Tibial nerve (tissue), 4 donors: ENCODE measurements at places on chromosomes 16 and 17. TPM values are rescaled to one million over a fixed set of nuclear protein-coding genes. Genes with fewer than 3 reads are reported as not detected.
A peak's percentile ranks its signal among the peaks of the same experiment; 100 is the strongest.

DNA sequence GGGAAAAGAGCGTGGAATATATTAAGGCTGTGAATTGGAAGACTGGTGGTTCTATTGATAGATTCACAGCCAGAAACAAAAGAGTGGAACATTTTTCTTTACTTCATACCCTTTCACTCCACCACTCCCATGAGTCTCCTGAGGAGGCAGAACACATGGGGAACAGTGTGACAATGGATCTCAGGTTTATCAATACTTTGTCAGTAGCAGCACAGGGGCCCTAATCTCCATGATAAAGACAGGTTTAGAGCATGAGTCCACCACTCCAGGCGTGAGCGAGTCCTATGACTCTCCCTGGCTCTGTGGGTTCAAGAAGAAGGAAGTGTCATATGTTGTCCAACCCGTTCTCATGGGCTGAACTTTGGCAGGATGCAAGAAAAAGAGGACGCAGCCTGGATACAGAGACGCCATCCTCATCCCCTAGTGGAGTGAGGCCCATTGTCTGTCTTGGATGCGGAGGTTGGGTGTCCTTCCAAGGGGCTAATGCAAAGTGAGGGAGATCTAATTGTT lies 361.2 kb downstream of the TMEM114 start:
- H3K4me1 ChIP-seq: no peaks in the 10 kb centered on the region
- no peak overlapping the region for H3K4me3 ChIP-seq
- DNase-seq: no peak
- no peaks in the 10 kb centered on the region for H3K27me3 ChIP-seq
- no peak overlapping the region for H3K27ac ChIP-seq
- H3K36me3 ChIP-seq: no peaks in the 10 kb centered on the region

The CTRB2 gene
- total RNA-seq: 11.1 TPM

The SEPTIN1 gene
- 1.4 TPM for total RNA-seq

- no peaks in the 10 kb centered on the region for H3K27me3 ChIP-seq
- H3K36me3 ChIP-seq: no peaks in the 10 kb centered on the region
Observed at GRCh38 chr17:33816842-33817617, 438.1 kb upstream of the CCL2 start.

DNA sequence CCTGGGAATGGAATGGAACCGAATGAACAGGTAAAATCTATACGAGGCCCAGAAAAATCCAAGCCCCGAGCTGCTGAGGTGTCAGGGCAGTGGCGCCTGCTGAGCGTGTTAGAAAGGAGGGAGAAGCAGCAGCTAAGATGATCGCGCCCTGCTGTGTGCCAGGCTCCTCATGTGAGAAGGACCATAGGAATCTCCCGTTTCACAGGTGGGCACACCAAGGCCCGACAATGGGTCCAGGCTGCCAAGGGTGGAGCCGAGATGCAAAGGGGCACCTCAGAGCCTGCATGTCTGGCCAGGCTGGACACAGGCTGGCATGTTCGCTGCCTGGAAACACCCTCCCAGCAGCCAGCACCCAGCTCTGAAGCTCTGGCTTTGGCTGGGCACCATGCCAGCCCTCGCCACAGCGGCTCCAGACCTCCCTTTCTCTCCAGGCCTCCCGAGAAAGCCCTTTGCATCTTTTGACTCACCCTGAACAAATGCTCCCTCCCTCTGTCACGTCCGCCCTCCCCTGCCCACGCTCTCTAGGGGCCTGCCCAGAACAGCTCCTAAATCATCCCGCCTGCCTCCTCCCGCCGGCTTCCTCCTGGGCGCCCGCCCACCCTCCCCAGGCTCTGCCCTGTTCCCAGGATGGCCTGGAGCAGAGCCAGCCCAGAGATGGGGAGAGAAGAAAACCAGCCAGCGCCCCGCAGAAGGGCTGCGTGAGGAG lies 217.8 kb upstream of the GSE1 start:
- H3K27me3 ChIP-seq: no peaks in the 10 kb centered on the region
- H3K4me1 ChIP-seq: no peaks in the 10 kb centered on the region
- H3K27ac ChIP-seq: peak overlapping the region; percentile 83
- no peak overlapping the region for H3K4me3 ChIP-seq
- peak; percentile 41 for DNase-seq

- no peak overlapping the region for H3K27ac ChIP-seq
- no peak for DNase-seq
- H3K27me3 ChIP-seq: no peaks in the 10 kb centered on the region
Observed at GRCh38 chr17:35726953-35727460, 4.4 kb upstream of the RASL10B start.

- no peak overlapping the region for H3K27ac ChIP-seq
- no peaks in the 10 kb centered on the region for H3K27me3 ChIP-seq
- H3K4me1 ChIP-seq: no peaks in the 10 kb centered on the region
- no peak overlapping the region for H3K4me3 ChIP-seq
- no peak for DNase-seq
Observed at GRCh38 chr16:3478242-3478925, 16.9 kb downstream of the C16orf90 start.

- no peak overlapping the region for H3K27ac ChIP-seq
- no peak for DNase-seq
- H3K4me1 ChIP-seq: no peaks in the 10 kb centered on the region
- H3K4me3 ChIP-seq: no peak overlapping the region
Observed at GRCh38 chr16:7182510-7183109, 150.0 kb upstream of the RBFOX1 start.

The SOST gene
- not detected for total RNA-seq

The KIF18B gene
- 0.66 TPM for total RNA-seq

GRCh38 chr16:71840052-71840451 lies 5.7 kb upstream of the ATXN1L start:
- no peaks in the 10 kb centered on the region for H3K27me3 ChIP-seq
- H3K27ac ChIP-seq: no peak overlapping the region

The PDIA2 gene
- total RNA-seq: 3.3 TPM

The EMP2 gene
- total RNA-seq: 64.1 TPM

The PIPOX gene
- total RNA-seq: 0.60 TPM

DNA sequence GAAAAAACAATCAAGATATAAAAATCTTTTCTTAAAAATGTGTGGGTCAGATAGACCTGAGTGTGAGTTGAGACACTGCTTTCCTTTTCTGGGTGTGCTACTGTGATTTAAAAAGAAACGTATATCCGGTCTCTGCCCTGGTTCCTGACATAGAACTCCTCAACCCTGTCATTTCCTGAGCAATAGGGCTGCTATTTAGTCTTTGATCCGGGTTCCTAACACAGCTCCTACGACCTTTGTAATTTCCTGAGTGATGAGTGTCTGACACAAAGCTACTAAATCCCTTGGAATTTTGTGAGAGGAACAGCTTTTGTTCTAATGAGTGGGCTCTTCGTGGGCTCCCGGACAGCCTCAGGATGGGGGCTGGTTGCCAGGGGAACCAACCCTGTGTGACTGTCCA lies 93.9 kb upstream of the FA2H start:
- no peak for DNase-seq
- no peaks in the 10 kb centered on the region for H3K27me3 ChIP-seq
- no peaks in the 10 kb centered on the region for H3K36me3 ChIP-seq
- no peaks in the 10 kb centered on the region for H3K4me1 ChIP-seq
- no peak overlapping the region for H3K27ac ChIP-seq

The SMTNL2 gene
- 1.5 TPM for total RNA-seq

GRCh38 chr17:77320044-77320440 lies 179.3 kb downstream of the SEC14L1 start:
- H3K4me3 ChIP-seq: peak overlapping the region; percentile 38
- H3K27ac ChIP-seq: peak overlapping the region; percentile 86
- H3K4me1 ChIP-seq: peaks cover 52% of the 10 kb centered on the region
- DNase-seq: peak; percentile 56
- H3K27me3 ChIP-seq: no peaks in the 10 kb centered on the region

DNA sequence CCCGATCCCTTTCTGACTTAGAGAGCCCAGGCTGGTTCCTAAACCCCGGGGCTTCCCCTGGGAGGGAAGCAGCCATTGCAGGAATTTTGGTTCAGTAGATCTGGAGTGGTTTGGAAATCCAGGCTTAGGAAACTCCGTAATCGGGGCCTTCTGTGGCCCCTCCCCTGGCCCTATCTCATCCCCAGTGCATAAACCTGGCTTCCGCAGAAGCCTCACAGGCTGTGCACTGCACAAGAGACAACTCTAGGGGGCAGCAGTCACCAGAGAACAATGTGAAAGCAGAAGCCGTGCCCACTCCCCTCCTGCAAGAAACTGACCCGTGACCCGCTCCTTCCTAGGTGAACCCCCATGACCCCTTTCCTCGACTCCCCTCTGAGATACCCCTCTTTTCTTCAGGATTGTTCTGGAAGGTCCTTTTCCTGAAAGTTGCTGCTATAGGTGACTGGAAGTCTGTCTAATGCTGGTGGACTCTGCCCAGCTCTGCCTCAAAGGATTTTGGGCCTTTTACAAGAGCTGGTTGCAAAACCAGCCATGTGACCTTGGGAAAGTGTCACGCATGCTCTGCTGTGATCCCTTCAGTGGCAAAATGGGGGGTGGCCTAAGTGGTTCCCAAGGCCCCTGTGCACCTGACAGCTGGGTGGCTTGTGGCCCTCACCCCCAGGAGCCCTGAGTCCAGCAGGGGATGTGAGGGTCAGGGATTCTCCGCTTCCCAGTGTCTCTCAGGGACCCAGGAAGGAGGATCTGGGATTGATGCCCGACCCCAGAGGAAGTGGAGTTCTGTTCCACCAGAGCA lies 14.4 kb downstream of the GUCY2D start:
- H3K27ac ChIP-seq: peak overlapping the region; percentile 19
- peak; percentile 54 for DNase-seq
- peaks cover 15% of the 10 kb centered on the region for H3K4me1 ChIP-seq
- no peaks in the 10 kb centered on the region for H3K27me3 ChIP-seq
- H3K4me3 ChIP-seq: peak overlapping the region; percentile 46
- no peaks in the 10 kb centered on the region for H3K36me3 ChIP-seq

DNA sequence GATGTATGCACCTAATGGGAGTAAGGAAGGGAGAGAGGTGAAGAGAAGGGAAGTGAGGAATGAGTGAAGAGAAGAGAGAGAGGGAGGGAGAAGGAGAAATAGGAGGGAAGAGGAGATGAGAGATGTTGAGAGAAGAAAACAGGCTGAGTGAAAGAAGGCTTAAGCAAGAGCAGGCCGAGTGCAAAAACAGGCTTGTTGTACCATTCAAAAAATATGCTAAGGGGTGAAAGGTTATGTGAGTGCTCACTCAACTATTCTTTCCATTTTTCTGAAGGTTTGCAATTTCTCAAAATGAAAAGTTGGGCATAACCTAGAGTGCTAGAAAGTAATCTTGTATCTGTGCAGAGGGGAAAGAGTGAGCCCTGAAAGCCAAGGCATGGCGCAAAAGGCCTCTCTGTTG lies 22.9 kb downstream of the RPGRIP1L start:
- H3K4me3 ChIP-seq: no peak overlapping the region
- DNase-seq: no peak
- H3K27me3 ChIP-seq: no peaks in the 10 kb centered on the region
- no peaks in the 10 kb centered on the region for H3K4me1 ChIP-seq
- H3K27ac ChIP-seq: no peak overlapping the region

The KCNH4 gene
- not detected for total RNA-seq

DNA sequence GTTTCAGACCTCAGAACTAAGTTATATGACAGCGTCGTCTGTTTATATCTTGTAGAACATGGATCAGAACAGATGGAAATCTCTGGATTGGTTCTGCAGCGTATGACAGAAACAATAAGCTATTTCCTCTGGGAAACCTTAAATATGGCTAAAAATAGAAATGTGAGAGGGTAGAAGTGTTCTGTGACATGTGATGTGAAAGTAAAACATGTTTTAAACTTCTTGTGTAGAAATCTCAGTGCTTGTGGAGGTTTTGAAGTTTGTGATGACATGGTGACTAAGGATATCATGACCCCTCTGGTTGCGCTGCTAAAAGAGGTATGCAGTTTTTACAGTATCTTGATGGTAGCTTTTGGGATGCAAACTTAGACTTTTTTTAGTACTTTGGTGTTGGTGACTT lies 2.8 kb downstream of the HEATR3 start:
- H3K27me3 ChIP-seq: no peaks in the 10 kb centered on the region
- H3K4me3 ChIP-seq: no peak overlapping the region
- DNase-seq: no peak
- no peak overlapping the region for H3K27ac ChIP-seq
- peaks cover 19% of the 10 kb centered on the region for H3K4me1 ChIP-seq
- H3K36me3 ChIP-seq: no peaks in the 10 kb centered on the region

DNA sequence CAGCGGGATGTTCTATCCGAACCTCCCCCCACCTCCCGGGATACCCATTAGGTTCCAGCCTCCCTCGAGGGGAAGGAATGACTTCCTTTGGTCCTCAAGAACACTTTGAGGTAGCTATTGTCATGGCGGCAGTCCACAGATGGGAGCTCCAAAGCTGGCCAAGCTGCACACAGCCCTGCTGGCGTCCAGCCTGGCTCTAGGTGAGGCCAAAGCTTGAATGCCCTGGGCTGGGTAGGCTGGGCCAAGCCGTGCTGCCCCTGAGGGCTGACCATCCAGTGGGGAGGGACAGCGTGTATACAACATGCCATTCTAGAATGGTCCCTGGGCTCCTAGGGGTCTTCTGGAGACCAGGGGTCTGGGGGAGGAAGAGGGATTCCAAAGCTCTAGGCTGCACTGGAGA lies 43.5 kb downstream of the PEMT start:
- no peaks in the 10 kb centered on the region for H3K27me3 ChIP-seq
- no peak for DNase-seq
- no peak overlapping the region for H3K4me3 ChIP-seq
- H3K36me3 ChIP-seq: peaks cover 2% of the 10 kb centered on the region
- H3K4me1 ChIP-seq: peaks cover 20% of the 10 kb centered on the region

DNA sequence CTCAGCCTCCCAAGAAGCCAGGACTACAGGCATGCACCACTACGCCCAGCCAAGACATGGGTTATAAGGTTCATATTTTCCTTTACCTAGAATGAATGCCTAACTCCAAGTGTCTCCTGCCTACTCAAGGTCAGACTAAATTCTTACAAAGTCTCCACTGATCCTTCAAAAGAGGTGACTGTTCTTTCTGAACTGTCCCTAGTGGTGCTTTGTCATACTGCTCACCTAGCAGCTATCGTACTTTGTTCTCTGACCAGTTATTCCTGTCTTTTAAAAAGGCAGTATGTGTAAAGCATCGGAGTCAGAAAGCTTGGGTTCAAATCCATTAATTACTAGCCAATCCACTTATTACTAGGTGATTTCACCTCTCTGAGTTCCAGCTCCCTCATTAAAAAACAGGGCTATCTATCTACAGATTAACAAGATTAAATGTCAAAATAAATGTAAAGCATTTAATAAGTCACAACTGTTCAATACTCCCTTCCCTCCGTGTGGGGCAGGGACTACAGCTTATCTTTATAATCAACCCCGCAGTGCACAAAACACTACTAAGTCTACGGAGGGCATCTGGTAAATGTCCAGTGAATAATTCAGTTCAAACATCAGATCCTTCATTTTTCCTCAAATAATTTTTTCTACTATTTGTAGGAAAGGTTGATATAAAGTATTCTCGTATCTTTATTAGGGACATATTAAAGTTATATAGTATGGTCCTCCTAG lies 20.0 kb upstream of the ITGA2B start:
- DNase-seq: no peak
- H3K4me3 ChIP-seq: no peak overlapping the region
- H3K4me1 ChIP-seq: no peaks in the 10 kb centered on the region
- no peak overlapping the region for H3K27ac ChIP-seq

The SLC25A10 gene
- total RNA-seq: 10.8 TPM

DNA sequence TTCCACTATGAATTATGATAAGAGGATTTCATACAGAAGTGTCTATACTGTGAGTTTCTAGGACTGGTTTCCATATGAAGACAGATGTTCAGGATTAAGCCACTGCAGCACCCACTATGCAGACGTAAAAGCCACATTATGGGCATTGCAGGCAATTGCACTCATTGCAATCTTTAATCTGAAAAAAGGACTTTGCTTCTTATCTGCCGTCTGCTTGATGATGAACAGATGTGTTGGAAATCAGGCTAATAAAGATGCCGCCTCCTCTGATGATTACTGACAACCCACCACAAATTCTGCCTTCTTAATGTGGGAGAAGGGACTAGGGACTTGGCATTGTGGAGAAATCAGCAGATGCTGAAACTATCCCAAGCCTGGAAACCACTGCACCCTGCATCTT lies 276.9 kb downstream of the IRF8 start:
- no peaks in the 10 kb centered on the region for H3K4me1 ChIP-seq
- no peak for DNase-seq
- no peaks in the 10 kb centered on the region for H3K27me3 ChIP-seq
- no peaks in the 10 kb centered on the region for H3K36me3 ChIP-seq
- H3K27ac ChIP-seq: no peak overlapping the region
- H3K4me3 ChIP-seq: no peak overlapping the region
